ENCODE measurements at places on chromosomes 7 and 10. TPM values are rescaled to one million over a fixed set of nuclear protein-coding genes. Genes with fewer than 3 reads are reported as not detected.

The TRIM56 gene
- total RNA-seq = 61.9 TPM

The NPFFR1 gene
- 1.0 TPM for total RNA-seq

The FEZF1 gene
- total RNA-seq = not detected

The CDK1 gene
- 4.3 TPM for total RNA-seq

The NRG3 gene
- total RNA-seq = 2.6 TPM

The CELF2 gene
- total RNA-seq = 106 TPM

The FAM221A gene
- 10.3 TPM for total RNA-seq

The STEAP1B gene
- total RNA-seq = 1.5 TPM

The TAS2R3 gene
- total RNA-seq = 1.4 TPM

The CPEB3 gene
- total RNA-seq = 6.9 TPM

The CALHM3 gene
- total RNA-seq = not detected

The NUTM2E gene
- not detected for total RNA-seq

The LIPJ gene
- 0.09 TPM for total RNA-seq

The TYSND1 gene
- total RNA-seq = 13.4 TPM

The ARHGEF35 gene
- total RNA-seq = 10.3 TPM

The CROT gene
- 9.5 TPM for total RNA-seq

The SMKR1 gene
- 1.1 TPM for total RNA-seq

The CAV2 gene
- total RNA-seq = 143 TPM

The GJD4 gene
- not detected for total RNA-seq

The AVPI1 gene
- 22.6 TPM for total RNA-seq

The SDK1 gene
- total RNA-seq = 10.0 TPM

Data from lower lobe of right lung (tissue), 2 donors.